ENCODE measurements at places on chromosomes 11 and 22.

DNA sequence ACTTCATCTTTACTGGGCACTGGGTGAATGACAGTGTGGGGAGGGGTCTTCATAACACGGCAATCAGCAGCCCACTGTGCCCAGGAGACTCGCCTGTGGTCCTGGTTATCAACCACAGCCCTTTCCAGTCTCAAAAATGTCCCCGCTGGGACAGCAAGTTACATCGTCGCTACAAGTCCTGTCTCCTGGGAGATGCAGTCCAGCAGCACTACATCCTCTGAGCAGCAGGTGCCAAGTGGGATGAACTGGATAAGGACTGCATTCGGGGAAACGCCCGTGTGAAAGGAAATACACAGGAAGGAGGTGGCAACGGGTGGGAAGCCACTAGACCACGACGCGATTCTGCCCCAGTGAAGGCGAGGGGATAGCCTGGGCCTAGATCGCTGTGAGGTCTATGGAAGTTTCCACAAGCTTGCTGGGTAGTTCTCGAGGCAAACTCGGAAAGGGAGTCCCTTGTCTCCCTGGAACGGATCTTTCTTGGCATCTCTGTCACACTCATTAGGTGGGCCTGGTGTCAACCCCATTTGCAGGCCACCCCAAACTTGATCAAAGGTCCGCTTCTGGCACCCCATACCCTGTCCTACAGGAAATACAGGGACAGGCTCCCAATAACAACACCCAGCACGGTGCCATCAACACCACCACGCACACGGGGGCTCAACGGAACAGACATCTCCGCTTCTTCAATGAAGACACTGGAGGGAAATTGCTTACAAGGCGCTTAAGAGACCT, 4.4 kb downstream of the ASCL2 start:
- DNase-seq, result no peak

DNA sequence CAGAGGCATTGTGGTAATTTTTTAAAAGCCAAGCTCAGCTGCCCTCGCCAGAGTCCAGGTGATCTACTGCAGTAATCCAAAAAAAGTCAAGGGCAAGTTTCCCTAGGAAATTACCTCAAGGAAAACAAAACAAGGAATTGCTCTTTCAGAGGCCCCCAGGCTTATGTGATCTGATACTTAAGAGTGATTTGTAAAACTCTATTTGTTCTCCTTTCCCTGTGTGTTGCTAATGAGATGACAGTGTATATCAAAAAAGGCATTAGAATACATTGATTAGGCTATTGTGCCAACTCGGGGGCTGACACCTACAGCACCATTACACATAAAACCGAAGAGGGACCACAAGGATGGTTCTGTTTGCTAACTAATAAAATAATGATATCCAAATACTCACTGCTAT, 44.5 kb upstream of the CHRM4 start:
- no peak for DNase-seq

DNA sequence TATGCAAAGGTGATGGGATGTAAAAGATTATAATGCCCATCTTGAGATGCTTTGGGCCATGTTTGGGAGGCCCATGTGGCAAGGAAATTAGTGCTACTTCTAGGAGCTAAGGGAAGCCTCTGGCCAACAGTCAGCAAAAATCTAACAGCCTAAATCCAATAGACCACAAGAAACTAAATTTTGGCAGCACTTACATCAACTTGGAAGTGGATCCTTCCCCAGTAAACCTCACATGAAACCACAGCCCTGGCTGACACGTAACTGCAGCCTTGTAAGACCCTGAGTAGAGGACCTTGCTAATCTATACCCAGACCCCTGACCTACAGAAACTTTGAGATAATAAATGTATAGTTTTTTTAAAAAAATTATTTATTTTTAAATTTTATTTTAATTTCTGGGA, 13.1 kb upstream of the GRK3 start:
- no peak for DNase-seq

DNA sequence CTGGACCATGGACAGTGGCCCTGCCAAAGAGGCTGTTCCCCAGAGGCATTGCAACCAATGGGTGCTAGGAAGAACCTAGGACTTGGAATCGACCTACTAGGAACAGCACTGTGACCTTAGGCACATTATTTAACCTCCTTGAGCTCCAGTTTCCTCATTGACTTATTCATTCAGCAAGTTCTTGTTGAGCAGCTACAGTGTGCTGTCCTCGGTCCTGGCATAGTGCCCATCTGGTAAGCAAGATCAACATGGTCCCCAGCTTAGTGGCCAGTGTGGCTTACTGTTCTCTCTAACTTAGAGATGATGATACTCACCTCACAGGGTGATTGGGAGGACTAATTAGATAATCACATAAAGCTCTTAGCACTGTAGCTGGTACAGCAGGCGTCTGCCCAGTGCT, 8.2 kb downstream of the ABCG4 start:
- no peak for DNase-seq

GRCh38 chr11:112534208-112534607, 273.5 kb upstream of the PLET1 start:
- no peak for DNase-seq

GRCh38 chr22:38075961-38076360, 8.0 kb downstream of the SLC16A8 start:
- DNase-seq, result no peak

- DNase-seq, result no peak
Observed at GRCh38 chr11:134554106-134554505, 142.1 kb upstream of the B3GAT1 start.

GRCh38 chr11:120707098-120707497, 195.6 kb downstream of the GRIK4 start:
- DNase-seq, result no peak

GRCh38 chr11:3080733-3081385, 23.6 kb upstream of the CARS1 start:
- no peak for DNase-seq

DNA sequence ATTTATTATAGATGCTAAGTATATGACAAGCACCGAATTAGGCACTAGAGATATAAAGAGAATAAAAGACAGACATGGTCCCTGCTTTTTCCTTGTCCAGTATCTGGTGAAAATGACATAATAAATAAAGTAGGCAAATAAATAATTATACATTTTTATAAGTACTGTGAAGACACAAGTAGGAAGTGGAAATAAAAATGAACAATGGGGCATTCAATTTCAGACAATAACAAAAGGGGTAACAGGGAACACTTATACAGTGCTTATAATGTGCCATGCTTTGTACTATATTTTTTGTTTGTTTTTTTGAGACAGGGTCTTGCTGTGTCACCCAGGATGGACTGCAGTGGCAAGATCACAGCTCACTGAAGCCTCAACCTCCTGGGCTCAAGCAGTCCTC, 4.3 kb downstream of the KBTBD3 start:
- DNase-seq, result no peak

DNA sequence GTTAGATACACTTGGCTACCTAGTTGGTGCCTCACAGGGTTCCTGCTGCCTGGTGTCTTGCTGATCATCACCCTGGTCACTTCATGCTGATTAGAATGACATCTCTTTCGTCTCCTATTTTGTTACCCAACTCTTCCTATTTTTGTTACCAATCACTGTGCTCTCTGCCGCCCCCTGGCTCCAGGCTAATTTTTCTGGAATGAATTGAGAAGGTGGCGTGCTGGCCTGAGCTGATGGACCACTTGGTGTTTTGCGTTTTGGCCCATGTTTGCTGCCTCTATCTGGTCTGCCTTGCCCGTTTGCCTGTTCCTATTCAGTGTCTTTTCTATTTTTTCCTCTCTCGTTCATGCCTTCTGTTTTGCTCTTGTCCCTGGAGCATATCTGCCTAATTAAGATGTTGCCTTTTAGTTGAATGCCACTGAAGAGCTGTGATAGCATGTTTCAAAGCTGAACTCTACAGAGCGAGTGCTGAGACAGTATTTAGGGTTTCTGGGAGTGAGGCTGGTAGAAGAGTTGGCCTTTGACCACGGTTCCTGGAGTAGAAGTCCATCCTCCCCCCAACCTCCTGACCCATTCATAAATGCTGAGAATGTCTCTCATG, 5.9 kb upstream of the ATF4 start:
- DNase-seq, result no peak

- DNase-seq, result no peak
Observed at GRCh38 chr11:119974051-119974450, 163.9 kb downstream of the TRIM29 start.

- no peak for DNase-seq
Observed at GRCh38 chr11:88480223-88480622, 142.7 kb upstream of the CTSC start.

DNA sequence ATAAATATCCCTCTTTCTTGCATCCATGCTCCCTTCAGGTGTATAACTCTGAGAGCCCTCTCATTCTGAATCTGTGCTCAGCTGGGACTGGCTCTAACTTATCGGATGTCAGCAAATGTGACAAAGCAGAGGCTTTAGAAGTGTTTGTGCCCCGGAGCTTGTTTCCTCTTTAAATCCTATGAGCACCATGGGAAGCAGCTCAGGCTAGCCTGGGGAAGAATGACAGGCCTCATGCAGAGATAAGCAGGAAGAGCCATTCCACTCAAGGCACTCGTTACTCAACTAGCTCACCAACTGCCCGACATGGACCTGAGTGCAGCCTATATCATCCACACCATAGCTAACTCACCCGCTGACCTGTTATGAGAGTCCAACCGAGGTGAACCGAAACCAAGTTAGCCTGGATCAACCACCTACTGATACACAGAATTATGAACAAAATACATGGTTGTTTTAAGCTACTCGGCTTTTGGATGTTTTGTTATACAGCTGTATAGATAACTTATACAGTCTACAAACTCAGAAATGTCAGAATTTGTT, 990.7 kb downstream of the NTM start:
- DNase-seq, result no peak

DNA sequence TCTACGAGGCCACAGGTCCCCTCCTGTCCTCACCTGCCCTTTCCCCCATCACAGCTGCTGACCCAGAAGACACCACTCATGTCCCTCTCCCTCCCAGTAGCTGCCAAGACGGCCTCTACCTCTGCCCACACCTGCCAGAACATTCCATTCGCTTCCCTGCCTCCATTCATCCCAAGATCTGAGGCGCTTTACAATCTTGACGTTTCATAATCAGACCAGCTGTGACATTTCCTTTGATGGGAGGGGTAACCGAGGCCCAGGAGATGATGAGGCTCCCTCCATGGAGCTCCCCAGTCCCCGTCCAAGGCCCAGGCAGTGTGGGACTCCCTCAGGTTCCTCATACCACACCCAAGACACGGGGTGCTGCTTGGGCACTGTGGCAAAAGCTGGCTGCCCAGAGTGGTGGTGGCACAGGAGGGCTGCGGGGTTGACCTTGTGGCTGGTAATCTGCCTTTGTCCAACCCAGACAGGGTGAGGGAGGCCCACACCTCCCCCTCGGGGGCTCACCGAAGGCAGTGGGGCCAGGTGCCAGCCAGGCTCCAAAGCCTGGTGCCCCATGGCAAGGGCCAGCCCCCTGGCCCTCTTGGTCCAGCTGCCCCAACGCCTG, 17.3 kb downstream of the PHLDA2 start:
- DNase-seq, result no peak

DNA sequence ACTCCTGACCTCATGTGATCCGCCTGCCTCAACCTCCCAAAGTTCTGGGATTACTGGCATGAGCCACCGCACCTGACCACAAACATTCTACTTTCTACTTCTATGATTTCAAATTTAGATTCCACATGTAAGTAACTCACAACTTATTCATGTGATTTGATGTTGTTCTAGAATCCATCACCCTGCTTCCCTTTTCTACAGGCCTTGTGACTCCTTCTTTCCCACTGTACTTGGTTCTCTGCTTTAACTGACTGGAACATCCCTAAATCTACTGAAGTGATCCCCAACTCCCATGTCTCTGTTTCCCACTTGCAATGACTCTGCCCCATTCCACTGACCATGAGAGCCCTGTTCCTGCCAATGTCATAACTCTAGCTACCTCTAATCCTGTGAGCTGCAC, 25.7 kb upstream of the MRPL17 start:
- DNase-seq, result no peak

DNA sequence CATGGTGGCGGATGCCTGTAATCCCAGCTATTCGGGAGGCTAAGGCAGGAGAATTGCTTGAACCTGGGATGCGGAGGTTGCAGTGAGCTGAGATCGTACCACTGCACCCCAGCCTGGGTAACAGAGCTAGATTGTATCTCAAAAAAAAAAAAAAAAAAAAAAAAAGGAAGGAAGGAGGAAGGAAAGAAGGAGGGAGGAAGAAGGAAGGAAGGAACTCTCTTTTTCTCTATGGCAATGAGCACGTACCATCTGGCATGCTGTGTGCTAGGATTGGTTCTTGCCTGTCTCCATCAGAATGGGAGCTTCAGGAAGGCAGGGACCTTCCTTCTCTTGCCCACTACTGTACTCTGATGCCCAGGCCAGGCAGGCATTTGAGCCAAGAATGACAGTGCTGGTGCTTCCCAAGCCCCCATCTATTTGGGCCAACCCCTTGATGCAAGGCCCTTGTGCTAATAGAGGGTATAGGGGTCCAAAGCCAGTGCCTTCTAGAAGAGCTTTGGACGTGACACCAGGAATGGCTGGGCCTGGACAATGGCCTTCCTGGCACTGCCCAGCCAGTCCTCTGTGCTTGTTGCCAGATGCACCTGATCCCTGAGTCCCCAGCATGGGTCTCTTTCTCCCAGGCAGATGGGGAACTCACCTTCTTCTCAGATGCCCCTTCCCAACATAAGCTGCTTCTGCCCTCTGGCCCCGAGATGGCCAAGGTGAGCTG, 10.6 kb upstream of the DGCR8 start:
- DNase-seq, result no peak

DNA sequence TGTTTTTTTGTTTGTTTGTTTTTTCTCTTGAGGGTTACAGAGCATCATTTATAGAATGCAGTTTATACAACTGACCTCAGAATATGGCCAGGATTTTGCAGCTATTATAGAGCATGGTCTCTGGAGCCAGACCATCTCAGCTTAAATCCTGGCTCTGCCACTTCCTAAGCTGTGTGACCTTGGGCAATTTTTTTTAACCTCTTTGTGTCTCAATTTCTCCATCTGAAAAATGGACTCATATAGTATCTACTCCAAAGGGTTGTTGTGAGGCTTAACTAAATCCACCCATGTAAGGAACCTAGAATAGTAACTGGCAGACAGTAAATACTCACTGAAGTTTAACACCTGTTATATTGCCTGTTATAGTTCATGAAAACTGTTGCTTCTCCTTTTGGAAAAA, 8.3 kb upstream of the DGAT2 start:
- DNase-seq, result no peak

DNA sequence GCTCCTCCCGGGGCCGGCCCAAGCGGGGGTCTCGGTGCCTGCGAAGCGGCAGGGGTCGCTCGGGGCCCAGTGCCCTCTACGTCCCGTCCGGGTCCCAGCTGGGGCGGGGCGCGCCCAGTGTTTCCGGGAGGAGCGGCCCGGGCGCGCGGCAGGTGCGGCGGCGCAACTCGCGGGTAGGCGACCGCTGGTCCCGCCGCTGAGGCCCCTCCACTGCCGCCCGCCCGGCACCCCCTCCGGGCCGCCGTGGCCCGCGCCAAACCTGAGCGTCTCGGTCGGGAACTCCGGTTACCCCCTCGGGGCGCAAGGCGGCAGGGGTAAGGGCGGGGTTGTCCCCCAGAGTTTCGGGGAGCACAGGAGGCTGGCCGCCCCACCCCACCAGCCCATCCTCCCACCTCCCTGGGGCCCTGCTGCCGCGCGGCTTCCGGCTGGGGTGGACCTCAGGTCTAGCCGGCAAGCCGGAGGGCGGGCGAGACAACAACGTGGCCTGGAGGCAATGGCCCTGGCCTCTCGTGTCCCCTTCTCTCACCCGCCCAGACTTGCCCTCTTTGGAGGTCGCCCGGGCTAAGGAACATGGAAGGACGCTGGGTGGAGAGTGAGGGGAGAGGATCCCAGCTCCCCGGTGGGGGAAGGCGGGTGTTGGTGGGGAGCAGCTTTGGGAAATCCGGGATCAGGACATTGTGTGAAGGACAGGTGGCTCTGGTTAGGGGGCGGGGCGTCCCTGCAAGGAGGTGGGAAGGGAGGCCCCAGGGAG, 398 bp upstream of the CRACR2B start:
- no peak for DNase-seq

- DNase-seq, result no peak
Observed at GRCh38 chr11:117189191-117189940, 9.8 kb upstream of the TAGLN start.
